ENCODE measurements at places on chromosomes 2 and 18. TPM values are rescaled to one million over a fixed set of nuclear protein-coding genes. Genes with fewer than 3 reads are reported as not detected.

The ABCB11 gene
- not detected for total RNA-seq

- no peak for DNase-seq
Observed at GRCh38 chr2:15047184-15047583, 414.7 kb downstream of the LRATD1 start.

DNA sequence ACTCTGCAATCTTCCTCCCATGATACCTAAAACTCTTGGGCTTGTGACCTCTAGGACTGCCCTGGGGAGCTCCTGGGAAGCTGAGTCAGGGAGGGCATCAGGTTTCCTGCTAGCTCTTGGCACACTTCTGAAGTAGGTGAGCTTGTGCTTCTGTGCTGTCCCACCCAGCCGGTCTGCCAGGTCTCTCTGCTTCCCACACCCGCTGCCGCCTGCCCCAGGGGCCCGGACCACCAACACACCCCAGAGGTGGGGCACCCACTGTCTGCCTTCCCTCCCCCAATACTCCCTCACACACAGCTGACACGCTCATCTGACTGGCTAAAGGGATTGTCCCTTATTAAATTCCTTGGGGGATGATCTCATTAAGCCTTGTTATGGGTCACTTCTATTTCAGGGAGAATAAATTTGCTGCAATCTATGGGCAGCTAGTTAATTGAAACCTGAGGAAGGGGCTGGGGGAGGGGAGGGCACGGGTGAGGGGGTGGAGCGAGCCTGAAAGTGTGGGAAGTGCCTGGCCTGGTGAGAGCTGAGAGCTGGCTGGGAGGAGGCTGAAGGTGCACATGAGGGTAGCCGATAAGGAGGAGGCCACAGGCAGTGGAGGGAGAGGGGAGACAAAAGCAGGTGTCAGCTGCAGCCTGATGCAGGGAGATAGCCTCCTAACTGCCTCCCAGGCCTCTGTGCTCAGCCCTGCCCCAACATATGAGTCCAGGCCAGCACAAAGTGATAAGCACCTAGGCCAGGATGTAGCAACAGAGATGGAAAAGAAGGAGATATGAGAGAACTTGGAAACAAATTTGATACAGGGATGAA is 48.8 kb downstream of the HAUS1 start:
- no peak for DNase-seq

DNA sequence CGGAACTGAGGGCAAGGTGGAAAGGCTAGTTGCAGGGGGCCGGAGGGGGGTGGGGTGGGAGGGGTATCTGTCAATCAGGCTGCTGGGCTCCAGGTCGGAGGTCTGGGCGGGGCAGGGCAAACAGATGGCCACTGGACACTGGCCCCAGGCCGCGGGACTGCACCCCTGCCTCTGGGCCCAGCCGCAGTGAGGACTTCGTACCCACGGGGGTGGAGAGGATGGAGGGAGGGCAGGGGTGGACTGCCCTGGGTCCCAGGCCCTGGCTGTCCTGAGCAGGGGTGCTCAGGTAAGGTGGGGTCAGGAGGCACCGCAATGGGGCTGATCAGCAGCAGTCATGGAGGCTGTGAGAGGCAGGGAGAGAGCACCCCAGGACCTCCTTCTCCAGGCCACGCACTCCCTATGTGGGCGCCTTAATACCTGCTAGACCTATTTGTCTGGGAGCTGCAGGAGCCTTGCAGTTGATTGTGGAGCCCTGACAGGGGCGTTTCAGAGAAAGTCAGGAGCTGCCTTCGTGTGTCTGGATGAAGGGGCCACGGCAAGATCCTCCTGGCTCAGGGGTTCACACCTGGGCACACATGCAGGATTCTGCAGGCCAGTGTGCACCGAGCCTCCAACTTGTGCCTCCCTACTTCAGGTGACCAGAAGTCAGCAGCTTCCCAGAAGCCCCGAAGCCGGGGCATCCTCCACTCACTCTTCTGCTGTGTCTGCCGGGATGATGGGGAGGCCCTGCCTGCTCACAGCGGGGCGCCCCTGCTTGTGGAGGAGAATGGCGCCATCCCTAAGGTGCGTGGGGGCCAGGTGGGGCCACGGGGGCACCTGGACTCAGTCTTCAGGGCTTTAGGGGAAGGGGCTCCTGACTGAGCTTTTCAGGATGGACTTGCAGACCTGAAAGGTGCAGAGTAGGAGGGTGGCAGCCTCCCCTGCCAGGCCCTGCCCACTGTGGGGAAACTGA is 1.5 kb downstream of the CTDSP1 start:
- DNase-seq, result no peak

DNA sequence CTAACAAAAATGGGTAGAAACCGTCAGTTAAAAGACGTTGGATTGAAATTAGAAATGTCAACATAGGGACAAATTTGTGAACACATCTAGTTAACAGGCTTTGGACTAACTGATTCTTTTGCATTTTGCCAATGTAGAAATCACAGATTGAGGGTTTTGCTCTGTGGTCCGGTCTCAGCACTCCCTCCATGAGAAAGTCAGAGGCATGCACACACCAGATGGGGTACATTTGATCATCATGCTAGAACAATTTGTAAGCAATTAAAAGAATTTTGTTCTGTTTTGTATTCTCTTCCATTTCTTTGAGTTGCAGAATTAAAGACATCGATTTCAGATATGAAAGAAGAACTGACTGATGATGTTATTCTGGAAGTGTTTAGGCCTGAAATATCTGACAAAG is 179.1 kb upstream of the CCDC68 start:
- DNase-seq, result no peak

DNA sequence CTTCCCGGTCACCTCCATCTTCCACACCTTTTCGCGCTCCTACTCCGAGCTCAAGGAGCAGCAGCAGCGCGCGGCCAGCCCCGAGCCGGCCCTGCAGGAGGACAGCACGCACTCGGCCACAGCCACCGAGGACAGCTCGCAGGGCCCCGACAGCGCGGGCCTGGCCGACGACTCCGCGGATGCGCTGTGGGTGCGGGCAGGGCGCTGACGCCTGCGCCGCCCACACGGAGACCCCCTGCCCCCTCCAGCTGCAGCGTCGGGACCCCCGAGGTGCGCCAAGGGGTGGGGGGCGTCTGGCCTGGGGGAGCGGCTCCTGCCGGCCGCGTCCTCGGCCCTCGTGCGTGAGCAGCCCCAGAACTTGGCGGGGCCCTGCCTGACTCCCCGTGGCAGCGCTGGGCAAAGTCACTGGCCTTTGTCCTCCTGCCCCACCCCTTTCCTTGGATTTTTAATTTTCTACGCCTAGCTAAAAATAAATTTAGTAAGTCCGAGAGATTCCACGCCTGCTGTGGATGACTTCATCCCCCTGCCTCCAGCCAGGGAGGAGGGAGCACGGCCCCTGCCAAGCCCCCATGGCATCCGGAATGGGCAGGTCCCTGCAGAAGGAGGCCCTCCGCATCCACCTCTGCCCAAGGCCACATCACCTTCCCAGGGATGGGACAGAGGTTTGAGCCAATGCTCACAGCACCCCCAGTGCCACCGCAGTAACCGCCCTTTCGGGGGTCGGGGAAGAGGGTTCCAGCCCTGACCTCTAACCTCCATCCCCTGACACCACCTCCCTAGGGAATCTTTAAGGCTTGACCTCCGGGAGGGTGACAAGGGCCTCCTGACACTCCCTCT is 51.6 kb downstream of the SLC66A2 start:
- no peak for DNase-seq

DNA sequence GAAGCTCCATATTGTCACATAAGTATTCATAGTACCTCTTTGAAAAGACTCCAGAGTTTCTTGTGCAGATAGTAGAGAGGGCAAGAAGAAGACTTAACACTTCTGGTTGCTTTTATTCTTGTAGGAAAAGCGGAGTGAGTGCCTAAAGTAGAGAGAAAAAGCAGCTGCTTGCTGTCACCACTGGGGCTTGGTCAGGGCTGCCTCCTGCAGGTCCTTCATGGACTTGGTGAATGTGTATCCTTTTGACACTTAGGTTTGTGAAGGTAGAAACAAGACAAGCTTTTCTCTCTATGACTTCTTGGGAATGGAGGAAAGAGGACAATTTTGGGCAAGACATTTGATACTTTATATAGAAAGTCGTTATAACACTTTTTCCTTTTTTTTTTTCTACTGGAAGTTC is 312.8 kb upstream of the FANCL start:
- DNase-seq, result no peak

GRCh38 chr2:187266147-187266546 is 181.9 kb downstream of the CALCRL start:
- no peak for DNase-seq

DNA sequence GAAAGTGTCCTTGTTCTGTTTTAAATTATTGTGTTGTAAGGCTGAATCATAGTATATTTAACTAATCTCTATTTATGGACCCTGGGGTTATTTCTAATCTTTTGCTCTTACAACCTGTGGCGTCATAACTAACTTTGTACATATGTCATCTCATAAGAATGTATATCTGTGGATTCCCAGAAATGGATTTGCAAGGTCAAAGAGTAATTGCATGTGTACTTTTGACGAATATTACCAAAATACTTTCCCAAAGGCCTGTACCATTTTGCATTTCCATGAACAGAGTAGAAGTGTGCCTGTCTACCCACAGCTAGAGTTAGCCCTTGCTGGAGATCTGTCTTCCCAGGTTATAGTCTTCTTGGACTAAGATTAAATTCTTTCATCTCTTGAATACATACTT is 42.8 kb downstream of the SEMA4F start:
- peak; percentile 36 for DNase-seq

The GPR17 gene
- total RNA-seq, result not detected

The TACR1 gene
- not detected for total RNA-seq

The CYP27A1 gene
- 0.44 TPM for total RNA-seq

DNA sequence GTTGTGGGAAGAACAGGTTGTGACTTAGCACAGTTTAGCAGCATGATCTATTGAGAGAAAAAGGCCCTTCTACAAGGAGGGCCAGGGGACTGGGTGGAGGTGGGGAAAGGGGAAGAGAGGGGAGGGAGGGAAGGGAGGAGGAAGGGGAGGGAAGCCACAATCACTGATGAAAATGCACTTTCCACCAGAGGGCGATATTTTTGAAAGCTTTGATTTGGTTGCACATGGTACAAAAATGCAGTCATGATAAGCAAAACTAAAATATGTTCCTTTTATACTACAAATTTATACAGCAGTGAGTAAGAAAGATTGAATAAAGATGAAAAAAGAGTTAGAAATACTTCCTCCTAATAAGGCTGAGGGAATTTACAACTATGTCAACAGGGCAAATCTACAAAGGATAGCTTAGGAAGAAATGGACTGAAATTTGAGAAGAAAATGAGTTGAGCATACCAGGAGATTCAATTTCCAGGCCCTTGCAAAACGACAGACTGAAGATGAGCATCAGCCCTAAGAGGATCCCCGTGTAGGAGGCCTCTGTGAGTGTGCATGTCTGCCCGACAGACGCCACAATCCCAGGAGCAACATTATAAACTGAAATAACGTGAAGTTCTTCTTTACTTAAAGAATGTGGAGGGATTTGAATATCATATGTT is 17.2 kb downstream of the SH3YL1 start:
- peak; percentile 44 for DNase-seq

The NDC80 gene
- 34.1 TPM for total RNA-seq

DNA sequence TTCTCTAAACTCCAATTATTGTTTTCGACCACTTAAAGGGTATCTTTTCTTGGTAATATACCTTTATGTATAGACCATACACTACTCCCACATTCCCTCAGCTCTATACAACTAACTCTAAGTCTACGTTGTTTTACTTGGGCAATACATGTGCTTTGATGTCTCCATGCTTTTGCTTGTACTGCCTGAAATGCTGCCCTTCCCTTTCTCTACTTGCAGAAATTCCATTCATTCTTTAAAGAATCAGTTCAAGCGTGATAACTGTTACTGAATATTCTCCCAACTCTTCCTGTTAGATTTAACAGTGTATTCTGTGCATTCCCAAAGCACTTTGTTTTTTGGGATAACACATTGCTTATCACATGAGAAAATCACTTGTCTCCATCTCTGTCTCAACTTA is 157.0 kb upstream of the AQP4 start:
- DNase-seq, result no peak

The LAMA3 gene
- 2,643 TPM for total RNA-seq

The CGREF1 gene
- total RNA-seq, result 0.49 TPM

The PROKR1 gene
- not detected for total RNA-seq

- peak; percentile 99 for DNase-seq
Observed at GRCh38 chr2:160352500-160352899, 141.1 kb downstream of the RBMS1 start.

The MAP3K2 gene
- 27.4 TPM for total RNA-seq

The REG3G gene
- not detected for total RNA-seq

GRCh38 chr2:212752730-212753351 is 214.2 kb upstream of the ERBB4 start:
- no peak for DNase-seq

The LYG2 gene
- not detected for total RNA-seq

The MOCOS gene
- 1.6 TPM for total RNA-seq

The SERPINB11 gene
- not detected for total RNA-seq

The OR6B2 gene
- total RNA-seq, result not detected

GRCh38 chr2:124536591-124536990 is 511.5 kb downstream of the CNTNAP5 start:
- DNase-seq, result no peak

The TWIST2 gene
- 24.1 TPM for total RNA-seq

GRCh38 chr2:220034426-220035130 is 407.1 kb downstream of the SLC4A3 start:
- peak; percentile 18 for DNase-seq

- peak; percentile 52 for DNase-seq
Observed at GRCh38 chr2:119838179-119838578, 78.5 kb downstream of the PTPN4 start.

DNA sequence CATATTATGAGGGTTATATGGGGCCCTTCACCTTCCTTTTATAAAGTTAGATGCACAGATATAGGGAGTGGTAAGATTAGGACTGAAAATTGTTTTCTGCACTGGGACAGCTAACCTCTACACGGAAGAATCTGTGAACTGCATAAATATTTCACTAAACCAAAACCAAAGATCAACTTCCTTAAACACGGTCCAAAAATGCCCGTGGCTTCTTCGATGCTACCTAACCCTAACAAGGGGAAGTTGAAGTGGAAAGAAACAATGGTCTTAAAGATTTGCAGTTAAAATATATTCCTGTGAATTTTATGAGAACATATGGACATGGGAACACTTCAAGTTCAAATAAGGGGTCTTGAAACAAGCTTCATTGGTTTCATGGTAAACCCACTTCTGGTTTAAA is 33.3 kb upstream of the PAX3 start:
- no peak for DNase-seq

The PLEKHH2 gene
- total RNA-seq, result 1.2 TPM

GRCh38 chr2:202355993-202356505 is 20.1 kb upstream of the BMPR2 start:
- DNase-seq, result no peak

Data from foreskin keratinocyte (primary cell).